CD4-positive, alpha-beta T cell treated with Interleukin-12 subunit alpha and Interleukin-12 subunit beta, for 1 hour (primary cell): ENCODE measurements at places on chromosomes 5 and 9.

DNA sequence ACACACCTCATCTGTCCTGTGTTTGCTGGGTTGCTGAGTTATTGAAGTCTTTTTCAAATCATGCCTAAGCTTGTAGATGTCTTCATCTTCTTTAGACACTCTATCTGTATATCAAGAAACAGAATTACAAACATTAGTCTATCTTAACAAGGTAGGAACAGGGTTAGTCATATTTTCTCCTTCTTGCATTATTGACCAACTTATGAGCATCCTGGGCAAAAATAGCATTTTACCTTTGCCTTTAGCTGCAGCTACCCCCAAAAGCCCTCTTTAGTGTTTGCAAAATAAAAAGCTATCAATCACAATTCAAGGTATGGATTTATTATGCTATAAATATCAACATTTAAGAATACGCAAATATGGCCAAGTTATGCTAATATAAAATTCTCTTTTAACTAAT lies 3.4 kb downstream of the PLK2 start:
- no peak for DNase-seq

- no peak for DNase-seq
Observed at GRCh38 chr5:173232499-173233346, 2.3 kb downstream of the NKX2-5 start.

DNA sequence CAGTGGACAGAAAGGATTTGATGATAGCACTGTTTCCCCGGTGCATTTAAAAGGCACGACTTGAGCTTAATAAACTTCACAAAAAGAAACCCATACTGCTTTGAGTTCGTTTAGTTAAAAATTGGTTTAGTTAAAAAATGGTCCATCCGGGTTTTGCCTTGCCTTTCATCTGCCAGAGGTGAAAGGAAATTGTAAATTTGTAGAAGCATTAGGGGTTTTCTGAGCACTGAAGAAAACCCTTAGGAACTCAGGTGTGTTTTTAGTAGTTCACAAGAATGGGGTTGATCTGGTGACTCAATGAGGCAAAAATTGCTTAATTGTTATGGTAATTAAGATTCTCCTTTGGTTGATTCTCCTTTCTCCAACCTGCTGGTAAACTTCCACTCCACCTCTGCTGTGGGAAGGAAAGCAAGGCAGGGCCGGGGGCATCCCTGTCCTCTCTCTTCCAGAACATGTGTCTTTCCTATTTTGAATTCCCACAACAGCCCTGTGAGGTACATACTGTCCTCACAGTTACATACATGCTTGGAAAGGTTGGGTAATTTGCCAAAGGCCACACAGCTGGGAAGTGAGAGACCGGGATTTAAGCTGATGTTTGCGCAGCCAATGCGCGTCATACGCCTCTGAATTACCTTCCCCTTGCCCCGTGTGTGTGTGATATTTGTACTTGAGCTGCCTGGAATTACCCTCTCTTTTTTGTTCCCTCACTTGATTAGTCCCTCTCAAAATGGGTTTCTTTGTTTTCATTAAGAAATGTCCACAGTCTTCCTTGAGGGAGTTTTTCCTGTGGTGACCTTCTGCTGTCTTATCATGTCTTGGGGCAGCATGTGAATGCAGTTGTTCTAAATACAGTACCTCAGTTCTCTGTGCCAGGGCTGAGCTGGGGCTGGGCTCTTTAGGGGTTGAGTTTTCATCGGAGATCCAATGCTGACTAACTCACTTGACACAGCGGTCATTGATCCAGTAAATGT lies 94.4 kb downstream of the ARHGAP26 start:
- no peak for DNase-seq

DNA sequence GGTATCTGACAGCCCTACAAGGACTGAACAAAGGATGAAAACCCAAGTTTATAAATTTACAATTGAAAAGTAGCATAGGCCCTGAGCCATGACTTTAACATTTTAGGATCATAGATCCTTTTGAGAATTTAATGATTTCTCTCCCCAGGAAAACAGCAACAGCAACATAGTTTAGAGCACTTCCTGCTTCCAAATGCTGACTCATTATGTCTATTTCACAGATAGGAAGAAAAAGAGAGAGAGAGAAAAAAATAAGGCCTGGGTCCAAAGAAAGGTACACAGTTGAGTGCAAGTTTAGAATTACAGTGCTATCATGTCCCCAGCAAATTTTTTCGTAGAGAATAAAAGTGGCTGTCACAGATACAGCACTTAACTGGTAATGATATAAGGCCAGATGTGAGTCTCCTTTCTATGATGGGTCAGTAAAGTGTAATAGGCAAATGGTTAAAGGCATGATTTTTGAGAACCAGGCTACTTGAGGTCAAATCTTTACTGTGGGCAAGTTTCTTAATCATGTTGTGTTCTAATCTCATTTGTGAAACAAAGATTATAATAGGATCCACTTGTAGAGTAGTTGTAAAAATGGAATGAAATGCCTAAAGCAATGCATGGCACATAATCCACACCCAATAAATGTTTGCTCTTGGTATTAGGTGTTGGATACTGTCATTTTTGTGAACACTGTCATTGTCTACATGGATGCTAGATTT lies 12.3 kb upstream of the PPP2R2B start:
- no peak for DNase-seq

GRCh38 chr9:78860801-78861475 lies 564.0 kb downstream of the PSAT1 start:
- no peak for DNase-seq

- no peak for DNase-seq
Observed at GRCh38 chr5:18091758-18092157, 457.5 kb downstream of the TAF11L14 start.

DNA sequence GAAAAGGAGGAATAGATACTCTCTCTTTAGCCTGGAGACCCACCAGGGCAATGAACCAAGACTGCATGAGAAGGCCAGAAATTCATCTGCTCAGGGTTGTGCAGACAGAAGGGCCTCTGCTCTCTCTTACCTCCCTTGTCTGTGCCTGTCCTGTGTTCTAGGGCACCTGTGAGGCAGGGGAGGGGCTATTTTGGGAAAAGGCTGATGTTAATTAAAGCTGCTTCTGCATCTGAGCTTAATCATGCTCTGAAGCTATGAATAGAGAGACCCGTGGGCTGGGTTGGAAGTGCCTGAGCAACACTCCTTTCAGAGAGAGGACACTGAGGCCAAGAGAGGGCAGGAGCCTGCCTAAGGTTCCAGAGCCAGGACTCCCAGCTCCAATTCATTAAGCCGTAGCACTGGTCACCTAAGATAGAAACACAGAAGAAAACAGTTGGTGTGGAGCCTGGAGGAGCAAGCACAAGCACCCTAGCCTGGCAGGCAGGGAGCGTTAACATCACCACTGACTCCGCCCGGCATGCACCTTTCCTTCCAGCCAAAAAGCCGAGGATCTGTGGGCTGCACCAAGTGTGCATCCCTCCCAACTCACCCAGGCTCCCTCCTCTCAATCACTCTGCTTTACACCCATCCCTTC lies 31.4 kb upstream of the STING1 start:
- DNase-seq, result no peak

GRCh38 chr9:14478175-14479162 lies 164.5 kb upstream of the NFIB start:
- no peak for DNase-seq

GRCh38 chr9:116276196-116276493 lies 122.6 kb downstream of the PAPPA start:
- DNase-seq, result no peak

- no peak for DNase-seq
Observed at GRCh38 chr9:126391713-126392661, 65.4 kb downstream of the MVB12B start.

DNA sequence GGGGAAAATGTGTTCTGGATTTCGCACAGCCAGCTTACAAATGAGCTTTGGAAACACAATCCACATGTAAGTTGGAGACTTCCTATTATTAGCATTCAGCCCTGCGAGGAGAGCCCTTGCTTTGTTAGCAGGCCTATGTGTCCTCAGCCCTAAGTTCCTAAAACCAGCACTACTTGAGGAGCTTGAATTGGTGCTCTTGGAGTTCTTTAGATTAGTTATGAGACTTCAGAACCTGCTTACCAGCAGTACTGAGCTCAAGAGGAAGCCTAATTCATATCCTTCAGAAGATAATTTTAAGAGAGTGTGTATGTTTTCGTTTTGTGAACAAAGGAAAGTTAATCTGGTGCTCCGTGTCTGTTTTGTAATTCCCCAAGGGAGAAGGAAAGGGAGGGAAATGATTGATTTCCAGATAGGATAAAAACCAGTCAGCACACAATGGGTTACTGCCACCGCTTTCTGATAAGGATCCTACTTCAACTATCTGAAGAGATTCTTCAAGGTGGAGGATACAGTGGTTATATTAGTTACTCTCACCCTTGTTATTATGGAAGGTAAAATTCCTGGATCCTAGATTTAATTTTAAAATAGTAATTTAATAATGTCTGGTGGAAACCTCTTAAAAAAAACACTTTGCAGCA lies 35.2 kb downstream of the PIK3R1 start:
- no peak for DNase-seq

- no peak for DNase-seq
Observed at GRCh38 chr5:55304584-55304983, 2.9 kb downstream of the DHX29 start.

DNA sequence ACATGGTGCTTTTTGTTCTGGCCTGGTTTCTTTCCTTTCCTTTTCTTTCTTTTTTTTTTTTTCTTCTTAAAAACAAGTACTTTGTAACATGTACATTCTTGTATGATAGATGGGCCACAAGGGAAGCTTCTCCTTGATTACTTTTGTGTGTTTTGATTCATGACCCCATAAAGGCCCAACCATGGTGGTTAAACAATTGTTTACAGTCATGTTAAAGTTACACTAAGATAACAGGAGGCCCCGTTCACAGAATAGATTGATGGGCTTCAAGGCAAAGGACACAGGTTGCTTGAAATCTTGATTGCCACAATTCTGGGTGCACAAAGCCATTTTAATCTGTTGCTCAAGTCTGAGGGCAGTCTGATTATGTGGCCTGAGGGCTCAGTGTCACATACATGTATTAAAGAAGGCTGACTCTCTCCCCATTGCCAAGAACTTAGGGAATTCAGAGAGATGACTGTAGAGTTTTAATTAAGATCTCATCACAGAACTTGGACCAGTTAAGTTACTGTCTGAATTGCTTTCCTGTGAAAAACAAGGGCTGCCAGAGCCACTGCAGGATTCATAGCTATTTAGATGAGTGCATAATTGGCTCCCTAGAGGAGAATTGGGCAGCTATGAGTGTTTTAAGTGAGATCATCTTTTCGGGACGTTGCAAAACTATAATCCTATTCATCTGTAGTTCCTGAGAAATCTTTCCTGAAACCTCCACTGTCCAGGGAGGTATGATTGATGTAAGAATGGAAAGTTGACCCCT lies 163.4 kb downstream of the TLE4 start:
- DNase-seq, result no peak

GRCh38 chr9:75152416-75152815 lies 64.1 kb downstream of the OSTF1 start:
- DNase-seq, result peak; percentile 64

DNA sequence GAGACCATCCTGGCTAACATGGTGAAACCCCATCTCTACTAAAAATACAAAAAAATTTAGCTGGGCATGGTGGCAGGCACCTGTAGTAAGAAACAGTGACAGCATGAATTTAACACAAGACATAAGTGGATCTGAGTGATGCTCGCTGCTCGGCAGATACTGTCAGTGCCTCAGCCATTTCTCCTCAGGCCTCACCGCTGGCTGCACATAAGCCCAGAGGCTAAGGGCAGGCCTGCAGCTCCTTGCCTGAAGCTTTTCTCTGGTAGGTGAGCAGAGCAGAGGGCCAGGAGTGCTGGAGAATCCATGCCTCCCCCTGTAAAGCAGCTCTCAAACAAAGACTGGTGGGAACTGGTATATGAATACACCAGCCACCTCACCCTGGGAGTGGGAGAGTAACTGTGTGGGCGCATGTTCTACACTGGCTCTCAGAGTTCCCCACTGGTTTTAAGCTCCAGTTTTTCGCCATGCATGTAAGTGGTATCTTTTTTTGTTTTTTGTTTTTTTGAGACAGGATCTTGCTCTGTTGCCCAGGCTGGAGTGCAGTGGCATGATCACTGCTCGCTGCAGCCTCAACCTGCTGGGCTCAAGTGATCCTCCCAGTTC lies 10.3 kb upstream of the CD72 start:
- DNase-seq, result no peak

DNA sequence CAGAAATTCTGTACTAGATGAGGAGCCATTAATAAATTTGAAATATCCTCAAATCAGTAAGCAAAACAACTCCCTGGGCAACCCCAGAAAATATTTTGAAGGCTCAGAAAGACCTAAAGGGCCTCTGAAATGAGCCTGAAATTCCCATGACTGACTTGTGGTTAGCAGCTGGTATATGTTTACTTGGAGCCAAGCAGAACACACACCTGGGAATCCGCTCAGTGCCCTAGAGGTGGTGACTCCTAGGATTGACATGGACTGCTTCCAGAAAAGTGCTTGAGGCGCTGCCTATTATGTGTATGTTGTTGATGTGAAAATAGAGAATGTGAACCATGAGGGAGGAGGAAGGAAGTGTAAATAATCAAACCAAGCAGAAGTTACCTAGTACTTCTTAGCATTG lies 14.7 kb downstream of the RFK start:
- DNase-seq, result no peak

DNA sequence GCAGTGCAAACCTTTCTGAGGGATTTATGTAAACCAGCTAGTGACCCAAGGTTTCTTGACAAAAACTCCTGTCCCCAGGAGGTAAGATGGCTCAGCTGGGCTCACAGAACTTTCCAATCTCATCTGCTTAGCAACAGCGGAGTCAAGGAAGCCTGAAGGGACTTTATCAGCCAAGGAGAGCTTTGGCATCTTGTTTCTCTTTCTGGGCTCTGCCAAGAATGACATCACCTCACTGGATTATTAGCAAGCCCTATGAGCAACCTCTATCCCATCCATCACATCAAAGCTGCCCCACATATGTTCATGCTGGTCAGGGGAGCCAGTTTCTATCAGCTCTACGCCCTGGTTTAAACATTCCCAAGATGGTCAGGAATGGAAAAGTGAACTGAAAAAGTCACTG lies 461.3 kb downstream of the ENC1 start:
- DNase-seq, result no peak

DNA sequence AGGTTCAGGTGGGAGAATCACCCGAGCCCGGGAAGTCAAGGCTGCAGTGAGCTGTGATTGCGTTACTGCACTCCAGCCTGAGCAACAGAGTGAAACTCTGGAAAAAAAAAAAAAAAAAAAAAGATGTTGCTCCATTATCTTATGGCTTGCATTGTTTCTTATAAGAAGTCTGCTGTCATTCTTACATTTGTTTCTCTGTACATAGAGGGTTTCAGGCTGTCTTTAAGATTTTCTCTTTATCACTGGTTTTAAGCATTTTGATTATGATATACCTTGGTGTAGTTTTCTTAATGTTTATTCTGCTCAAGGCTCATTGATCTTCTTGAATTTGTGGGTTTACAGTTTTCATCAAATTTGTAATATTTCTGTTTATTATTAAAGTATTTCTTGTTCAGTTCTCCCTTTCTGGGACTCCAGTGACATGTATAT lies 35.2 kb downstream of the MVB12B start:
- no peak for DNase-seq
